Spinal cord (tissue), 10 donors: ENCODE measurements at places on chromosomes 5 and 9.

DNA sequence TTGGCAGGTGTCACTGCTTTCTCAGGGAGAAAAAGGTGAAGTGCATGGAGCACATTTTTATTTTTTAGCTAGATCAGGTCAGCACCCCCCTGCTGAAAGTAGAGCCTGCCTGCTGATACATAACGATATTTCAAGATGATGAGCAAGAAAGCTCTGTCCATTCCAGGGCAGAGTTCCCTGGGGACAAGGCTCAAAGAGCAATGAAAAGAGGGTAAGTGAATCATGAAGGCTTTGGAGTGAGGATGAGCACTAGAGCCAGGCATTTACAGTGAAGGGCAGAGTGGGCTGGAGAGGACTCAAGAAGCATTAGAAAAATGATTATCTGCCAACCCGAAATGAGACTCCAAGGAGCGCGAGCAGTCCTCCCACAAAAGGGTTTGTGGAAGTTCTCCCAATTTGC, 345.7 kb downstream of the TLE4 start:
- no peak for DNase-seq

DNA sequence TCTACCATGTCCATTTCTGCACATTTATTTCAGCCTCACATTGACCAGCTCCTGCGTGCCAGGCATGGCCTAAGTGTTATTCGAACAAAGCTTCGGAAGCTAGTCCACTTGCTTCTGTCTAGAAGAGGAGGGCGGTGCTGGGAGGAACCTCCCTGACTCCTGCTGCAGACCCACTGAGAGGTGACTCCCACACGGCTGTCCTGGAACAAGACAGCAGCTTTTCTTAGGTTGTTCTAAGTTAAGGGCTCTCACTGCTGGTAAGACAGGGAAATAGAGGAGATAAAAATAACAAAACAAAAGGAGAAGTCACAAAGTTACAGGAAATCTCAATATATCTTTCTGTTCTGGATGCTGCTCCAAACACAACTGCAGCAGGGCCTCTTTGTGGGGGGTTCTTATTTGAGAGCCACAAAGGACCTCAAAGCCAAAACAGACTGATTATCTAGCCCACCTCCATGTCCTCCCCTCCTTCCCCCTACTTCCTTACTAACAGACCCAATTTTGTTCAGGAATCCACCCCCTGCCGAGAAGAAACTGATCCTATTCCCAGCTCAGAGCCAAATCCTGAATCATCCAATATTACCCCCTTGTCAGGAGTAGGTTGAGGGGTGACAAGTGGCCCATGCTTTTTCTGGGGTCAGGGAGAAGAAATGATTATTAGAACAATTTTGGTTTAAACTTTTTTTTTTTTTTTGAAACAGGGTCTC, 28.4 kb upstream of the KCNIP1 start:
- no peak for DNase-seq

DNA sequence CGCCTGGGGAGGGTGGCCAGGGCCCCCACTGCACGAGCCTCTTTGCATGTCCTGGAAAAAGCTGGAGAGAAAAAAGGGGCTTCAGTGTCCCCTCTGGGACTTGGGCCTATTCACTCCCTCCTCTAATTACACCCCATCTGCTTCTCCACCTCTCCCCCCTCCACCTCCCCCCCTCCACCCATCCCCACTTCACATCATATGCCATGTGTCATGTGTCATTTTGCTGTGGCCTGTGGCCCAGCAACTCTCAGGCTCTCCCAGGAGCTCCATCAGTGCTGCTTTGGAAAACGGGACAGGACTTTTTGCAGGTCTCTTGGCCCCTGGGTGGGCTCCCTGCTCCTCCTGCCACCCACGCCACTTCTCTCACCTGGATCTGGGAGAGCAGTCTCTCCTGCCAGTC, 68.7 kb downstream of the NTNG2 start:
- no peak for DNase-seq

- DNase-seq = no peak
These were observed 135.5 kb upstream of the PRLR start for GRCh38 chr5:35365758-35366157.

DNA sequence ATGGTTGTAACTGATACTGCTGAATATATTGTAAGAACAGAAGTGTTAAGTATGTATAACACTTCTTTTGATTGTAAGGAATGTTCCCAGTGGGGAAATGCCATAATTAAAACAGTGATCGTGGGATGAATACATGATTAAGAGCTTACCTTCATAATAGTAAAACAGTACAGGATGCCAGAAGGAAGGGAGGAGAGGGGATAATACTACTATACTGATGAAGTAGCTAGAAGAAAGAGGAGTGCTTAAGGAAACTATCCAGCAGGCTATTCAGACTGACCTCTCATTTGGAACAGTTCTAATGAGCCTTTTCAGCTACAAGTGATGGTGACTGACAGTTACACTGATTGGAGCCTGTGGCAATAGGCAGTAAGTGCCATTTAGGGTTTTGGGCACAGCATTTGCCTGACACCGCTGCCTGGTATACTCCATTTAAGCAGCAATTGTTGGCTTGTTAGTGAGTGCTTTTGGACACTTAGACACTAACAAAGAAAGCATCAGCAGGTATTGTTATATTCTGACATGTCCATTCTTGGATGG, 33.8 kb upstream of the KDM4C start:
- DNase-seq = no peak

GRCh38 chr9:114250235-114250568, 72.7 kb upstream of the ORM1 start:
- DNase-seq = peak; percentile 99

GRCh38 chr5:180179442-180180420, 29.3 kb downstream of the RASGEF1C start:
- DNase-seq = no peak

DNA sequence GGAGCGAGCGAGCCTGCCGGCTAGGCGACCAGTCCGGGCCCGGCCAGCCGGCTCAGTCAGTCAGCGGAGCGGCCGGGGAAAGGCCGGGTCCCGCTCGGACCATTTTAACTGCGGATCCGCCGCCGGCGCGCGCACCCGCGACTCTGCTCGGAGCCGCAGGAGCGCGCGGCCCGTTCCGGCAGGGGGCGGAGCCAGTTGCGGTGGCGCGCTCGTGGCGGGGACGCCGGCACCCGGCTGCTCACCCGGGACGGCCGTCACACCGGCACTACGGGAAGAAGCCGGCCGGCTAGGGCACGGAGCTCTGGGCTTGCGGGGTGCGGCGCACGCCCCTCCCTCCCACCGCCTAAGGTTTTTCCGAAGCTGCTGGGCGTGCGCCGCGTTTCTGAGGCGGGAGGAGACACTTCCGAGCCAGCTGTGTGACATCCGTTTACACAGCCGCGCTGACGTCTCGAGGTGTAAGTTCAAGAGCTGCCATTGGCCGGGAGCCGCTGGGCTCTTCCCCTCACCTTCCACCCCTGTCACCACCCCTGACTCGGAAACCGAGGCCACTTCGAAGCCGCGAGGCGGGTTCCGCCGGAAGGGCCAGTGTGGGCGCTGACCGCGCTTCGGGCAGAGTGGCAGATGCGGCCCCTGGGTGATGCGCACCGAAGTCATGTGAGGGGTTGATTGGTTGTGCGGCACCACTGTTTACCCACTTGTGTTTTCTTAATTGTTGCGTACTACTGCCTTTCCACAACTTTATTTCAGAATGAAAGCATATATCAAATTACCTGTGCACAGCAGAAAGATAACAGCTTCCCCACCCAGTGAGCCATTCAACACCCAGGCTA, at the start of gene FBXL17:
TSS of gene FBXL17 (minus strand) at position 145 of the 830 bp plus-strand sequence.
- peak; percentile 86 for DNase-seq

DNA sequence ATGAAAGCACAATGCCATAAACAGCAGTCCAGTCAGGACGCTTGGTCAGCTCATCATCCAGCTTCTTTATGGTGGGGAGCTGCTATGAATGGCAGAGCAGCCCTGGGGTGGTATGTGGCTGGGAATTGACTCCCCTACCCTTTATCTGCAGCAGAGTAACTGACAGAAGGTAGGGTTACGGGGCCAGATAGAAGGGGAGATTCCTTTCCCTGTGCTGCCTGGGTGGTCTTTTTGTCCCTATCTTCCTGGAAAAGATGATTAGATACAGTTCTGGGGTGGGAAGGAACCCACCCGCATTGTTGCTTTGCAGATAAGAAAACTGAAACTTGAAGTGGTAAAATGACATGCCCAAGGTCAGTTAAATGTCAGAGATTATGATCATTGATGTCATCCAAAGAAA, 405.5 kb downstream of the ARHGEF28 start:
- no peak for DNase-seq

DNA sequence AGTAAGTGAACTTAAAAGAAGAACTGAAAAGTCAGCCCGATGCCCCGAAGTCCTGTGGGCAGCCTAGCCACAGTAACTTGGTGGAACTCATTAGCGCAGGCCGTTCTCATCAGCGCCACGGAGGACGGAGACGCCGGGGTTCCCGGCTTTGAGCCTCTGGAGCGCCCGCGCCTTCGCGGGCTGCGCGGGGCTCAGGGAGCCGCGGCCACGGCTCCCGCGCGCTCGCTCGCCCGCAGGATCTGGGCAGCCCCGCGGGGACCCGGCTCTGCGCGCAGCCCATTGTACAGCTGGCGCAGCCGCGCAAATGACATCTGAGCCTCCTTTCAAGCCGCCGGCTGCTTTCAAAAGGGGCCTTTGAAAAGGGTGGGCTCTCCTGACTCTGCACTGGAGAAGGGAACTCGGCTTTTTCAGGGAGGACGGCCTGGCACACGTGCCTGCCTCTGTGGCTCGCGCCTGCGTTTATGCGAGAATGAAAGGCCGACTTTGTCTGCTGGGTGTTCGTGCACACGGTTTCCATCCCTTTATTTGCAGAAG, 40.7 kb downstream of the TLR4 start:
- no peak for DNase-seq
